ENCODE measurements at places on chromosomes 6 and 20. TPM values are rescaled to one million over a fixed set of nuclear protein-coding genes. Genes with fewer than 3 reads are reported as not detected.

Gene LAMP5
- not detected for total RNA-seq

Gene KIF13A
- total RNA-seq = 20.4 TPM

Gene OR5V1
- total RNA-seq = not detected

Gene SEC23B
- total RNA-seq = 50.9 TPM

Gene MLN
- not detected for total RNA-seq

Gene FLRT3
- 2.6 TPM for total RNA-seq

Gene CTCFL
- 0.04 TPM for total RNA-seq

Gene COL19A1
- total RNA-seq = not detected

Gene TGM2
- total RNA-seq = 428 TPM

Gene SLC22A23
- total RNA-seq = 11.8 TPM

Gene BMP7
- 0.36 TPM for total RNA-seq

Gene DACT2
- 0.06 TPM for total RNA-seq

Gene TBX18
- total RNA-seq = 22.8 TPM

Gene BACH2
- total RNA-seq = 0.67 TPM

Gene IL17A
- total RNA-seq = not detected

Gene GABRR1
- not detected for total RNA-seq

Gene THBS2
- 0.09 TPM for total RNA-seq

Gene SLC13A3
- 0.03 TPM for total RNA-seq

Gene HIVEP2
- total RNA-seq = 3.7 TPM

Gene MCHR2
- total RNA-seq = not detected

Gene TAF11
- 20.2 TPM for total RNA-seq

Gene CHD6
- total RNA-seq = 7.7 TPM

Gene RAB5IF
- 224 TPM for total RNA-seq

Gene TSBP1
- total RNA-seq = not detected

Gene ENPP5
- total RNA-seq = not detected

Gene GJA1
- total RNA-seq = 65.5 TPM

Gene LTA
- total RNA-seq = 0.10 TPM

Gene PRELID3B
- 69.8 TPM for total RNA-seq

Gene HLA-DQA1
- total RNA-seq = not detected

Gene HDGFL1
- not detected for total RNA-seq

Gene TBC1D22B
- total RNA-seq = 6.0 TPM

Gene UNC93A
- total RNA-seq = not detected

Gene GTSF1L
- not detected for total RNA-seq

Gene ANGPT4
- total RNA-seq = 0.04 TPM

Gene SLC2A4RG
- total RNA-seq = 82.1 TPM

Gene GNMT
- 0.08 TPM for total RNA-seq

Gene ZNF217
- 24.9 TPM for total RNA-seq

Gene SLC23A2
- total RNA-seq = 16.1 TPM

Gene HLA-DPB1
- total RNA-seq = not detected

Gene ADIG
- not detected for total RNA-seq

Gene SCUBE3
- 0.05 TPM for total RNA-seq

Gene SLC17A2
- total RNA-seq = not detected

Gene PLTP
- 1.8 TPM for total RNA-seq

Gene TINAG
- 0.14 TPM for total RNA-seq

Gene HLA-DRB1
- total RNA-seq = not detected

Gene GNRH2
- total RNA-seq = not detected

Gene SLC26A8
- total RNA-seq = not detected

Gene SLC32A1
- total RNA-seq = not detected

Gene CDH26
- total RNA-seq = 0.13 TPM

Gene LY86
- not detected for total RNA-seq

Gene NKAIN4
- total RNA-seq = 4.0 TPM

Gene RAD21L1
- total RNA-seq = not detected

Gene CPXM1
- 0.04 TPM for total RNA-seq

Gene TP53RK
- total RNA-seq = 13.7 TPM

All from A549 treated with dexamethasone at 1 μM for 4 hours (cell line).